Bone marrow (tissue), 2 donors: ENCODE measurements at places on chromosomes 5 and 9.

DNA sequence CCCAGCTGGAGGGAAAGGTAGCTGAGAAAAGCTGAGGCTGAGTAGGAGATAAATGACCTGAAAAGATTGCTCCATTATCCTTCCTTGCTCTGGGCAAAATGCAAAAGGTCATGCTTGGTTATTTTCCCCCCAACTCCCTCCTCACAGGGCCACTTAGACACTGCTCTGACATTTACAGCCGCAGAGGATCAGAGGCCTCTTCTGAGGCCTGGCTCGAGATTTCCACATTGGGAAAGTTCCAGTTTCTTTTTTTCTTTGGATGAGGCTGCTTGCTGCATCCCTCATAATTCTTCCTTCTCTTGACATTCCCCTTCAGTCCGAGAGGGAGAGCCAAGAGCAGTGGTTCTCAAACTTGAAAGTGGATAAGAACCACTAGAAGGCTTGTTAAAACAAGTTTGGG, 60.1 kb upstream of the HSPA9 start:
- no peak for DNase-seq

GRCh38 chr9:122158202-122158601, 1.4 kb downstream of the NDUFA8 start:
- no peak for DNase-seq

DNA sequence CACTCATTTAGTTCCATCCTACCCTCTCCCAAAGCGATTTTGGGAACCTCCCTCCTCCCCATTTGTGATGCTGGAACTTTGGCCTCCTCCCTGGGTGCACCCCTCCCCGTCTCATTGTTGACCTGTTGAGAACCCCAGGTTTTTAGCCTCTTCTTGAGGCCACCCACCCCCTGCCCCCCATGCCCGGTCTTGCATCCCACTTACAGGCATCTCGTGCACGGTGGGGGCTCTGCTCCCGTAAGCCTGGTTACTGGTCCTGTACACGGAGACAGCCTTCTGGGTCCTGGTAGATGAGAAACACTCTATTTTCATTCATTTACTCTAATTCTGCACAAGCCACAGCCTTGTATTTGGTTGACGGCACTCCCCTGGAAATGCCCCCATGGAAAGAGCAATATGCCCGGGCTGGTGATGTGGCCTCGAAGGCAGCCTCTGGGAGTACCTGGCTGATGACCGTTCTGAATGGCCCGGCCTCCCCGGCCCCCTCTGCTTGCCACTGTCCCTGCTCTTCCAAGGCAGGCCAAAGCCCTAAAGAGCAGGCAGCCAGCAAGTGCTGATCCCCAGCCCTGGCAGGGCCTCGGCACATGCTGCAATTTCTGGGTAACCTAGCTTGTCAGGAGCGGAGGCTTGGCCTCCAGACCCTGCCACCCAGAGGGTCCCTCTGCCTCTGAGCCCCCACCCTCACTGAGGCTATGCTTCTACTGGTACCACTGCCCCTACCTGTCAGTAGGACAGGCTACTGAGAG, 1.9 kb upstream of the MRPS2 start:
- DNase-seq: no peak

- no peak for DNase-seq
These were observed 26.9 kb upstream of the CKS2 start for GRCh38 chr9:89284076-89284475.

- DNase-seq: no peak
These were observed 27.4 kb downstream of the SRD5A1 start for GRCh38 chr5:6660688-6661087.

DNA sequence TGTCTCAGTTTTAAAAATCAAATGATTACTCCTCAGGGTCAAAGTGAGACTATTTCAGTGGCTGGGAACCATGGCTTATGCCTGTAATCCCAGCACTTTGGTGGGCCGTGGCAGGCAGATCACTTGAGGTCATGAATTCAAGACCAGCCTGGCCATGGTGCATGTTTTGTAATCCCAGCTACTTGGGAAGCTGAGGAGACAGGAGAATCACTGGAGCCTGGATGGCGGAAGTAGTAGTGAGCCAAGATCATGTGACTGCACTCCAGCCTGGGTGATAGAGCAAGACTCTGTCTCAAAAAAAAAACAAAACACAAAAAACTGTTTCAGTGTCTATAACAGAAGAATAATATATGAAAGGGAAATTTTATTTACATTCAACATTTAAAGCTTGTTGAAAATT, 182.9 kb downstream of the ARHGEF28 start:
- no peak for DNase-seq

DNA sequence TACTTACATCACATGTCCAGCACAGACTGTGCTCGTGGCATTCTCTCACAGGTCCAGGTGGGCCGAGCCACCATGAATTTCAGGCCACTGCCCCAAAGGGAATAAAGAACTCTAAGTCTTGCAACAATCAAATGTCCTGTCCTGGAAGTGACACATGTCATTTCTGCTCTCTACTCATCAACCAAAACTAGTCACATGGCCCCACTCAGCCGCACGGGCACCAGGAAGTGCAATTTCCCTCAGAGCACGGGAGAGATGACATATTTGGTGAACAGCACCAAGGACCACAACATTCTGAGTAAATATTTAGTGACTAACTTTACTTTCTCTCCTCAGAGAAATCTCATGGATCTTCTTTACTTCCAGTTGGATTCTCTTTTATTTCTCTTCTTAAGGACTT, 131.1 kb upstream of the TUT7 start:
- no peak for DNase-seq

DNA sequence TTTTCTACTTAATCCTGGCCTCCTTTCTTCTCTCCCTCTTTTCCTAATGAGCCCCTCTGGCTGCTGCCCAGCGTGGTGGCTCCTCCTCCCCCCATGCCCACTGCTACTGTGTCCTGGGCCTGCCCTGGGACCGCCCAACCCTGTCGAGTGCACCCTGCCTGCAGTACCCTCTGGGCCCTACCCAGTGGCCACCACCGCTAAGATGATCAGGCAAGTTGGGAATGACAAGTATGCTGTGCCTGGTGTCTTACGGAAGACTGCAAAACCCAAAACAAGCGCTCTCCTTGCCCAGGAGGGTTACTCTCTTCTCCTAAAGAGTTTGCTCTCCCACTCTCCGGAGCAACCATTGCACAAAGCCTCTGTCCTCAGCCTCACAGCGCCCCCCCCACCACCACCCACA, 273.7 kb downstream of the SYK start:
- no peak for DNase-seq

DNA sequence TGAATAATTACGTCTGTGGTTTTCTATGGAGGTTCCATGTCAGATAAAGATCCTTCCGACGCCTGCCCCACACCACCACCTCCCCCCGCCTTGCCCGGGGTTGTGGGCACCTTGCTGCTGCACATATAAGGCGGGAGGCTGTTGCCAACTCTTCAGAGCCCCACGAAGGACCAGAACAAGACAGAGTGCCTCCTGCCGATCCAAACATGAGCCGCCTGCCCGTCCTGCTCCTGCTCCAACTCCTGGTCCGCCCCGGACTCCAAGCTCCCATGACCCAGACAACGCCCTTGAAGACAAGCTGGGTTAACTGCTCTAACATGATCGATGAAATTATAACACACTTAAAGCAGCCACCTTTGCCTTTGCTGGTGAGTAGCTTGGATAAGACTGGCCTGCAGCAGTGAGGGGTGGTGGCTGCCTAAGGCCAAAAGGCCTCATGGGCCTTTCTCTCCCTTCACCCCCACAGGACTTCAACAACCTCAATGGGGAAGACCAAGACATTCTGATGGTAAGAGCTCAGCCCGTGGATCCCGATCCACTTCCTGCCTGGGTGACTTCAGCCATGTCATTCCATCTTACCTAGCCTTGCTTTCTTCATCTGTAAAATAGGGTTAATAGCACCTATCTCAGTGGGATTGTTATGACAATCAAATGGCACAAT, at the start of gene IL3:
TSS of gene IL3 (plus strand) at position 155 of the 661 bp plus-strand sequence. CDS start at position 207, 52 bp downstream.
- DNase-seq: no peak

- no peak for DNase-seq
These were observed 390.1 kb downstream of the CCDC171 start for GRCh38 chr9:15942831-15943424.

- no peak for DNase-seq
These were observed 75.7 kb upstream of the FBN2 start for GRCh38 chr5:128613766-128614165.

GRCh38 chr9:89562186-89562814, 42.5 kb upstream of the GADD45G start:
- no peak for DNase-seq

DNA sequence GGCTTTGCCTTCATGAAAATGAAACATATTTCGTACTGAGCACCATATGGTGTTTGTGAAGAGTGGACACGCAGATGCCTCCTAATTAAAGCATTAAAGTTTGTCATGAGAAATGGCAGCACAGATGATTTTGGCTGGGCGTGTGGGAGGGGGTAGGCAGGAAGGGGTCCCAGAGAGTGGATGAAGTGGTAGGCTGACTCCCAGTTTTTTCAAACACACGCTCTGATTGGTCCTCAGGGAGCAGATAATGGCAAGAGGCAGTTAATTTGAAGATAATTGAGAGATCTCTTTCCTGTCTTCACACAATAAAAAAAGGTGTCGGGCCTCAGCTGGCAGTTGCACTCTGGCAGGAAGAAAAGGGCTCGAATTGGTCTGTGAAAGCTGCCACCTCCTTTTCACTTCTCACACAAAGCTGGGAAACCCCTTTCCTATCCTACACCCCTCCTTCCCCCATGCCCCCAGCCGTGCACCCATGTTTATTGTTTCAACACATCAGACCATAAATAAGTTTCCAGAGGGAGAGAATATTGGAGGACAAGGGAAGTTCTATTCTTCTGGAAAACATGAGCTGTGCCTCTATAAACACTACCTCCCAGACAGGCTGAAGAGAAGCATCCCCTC, 429.6 kb downstream of the ARHGEF28 start:
- DNase-seq: no peak

- DNase-seq: no peak
These were observed 5.3 kb upstream of the TBC1D9B start for GRCh38 chr5:179912951-179913350.

DNA sequence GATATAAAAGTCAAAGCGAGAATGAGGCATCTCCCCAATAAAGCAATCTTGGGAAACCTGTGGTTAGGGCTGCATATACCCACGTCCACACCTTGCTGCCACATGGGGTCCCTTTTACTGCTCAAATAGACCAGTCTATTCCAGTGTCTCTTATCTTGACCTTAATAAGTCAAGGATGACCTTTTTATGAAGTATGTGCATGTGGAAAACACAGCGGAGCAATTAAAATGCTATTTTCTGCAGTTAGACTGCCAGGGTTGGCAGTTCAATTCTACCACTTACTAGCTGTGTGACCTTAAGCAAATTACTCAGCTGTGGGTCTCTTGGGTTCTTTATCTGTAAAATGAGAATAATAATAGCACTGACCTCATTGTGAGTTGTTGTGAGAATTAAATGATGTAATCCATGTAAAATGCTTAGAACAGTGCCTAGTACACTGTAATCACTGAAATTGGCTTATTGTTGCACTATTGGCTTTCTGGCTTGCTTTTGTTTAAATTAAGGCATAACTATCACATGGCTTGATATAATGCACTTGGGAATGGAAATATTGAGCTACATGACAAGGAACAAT, 67.8 kb upstream of the HSPB3 start:
- no peak for DNase-seq
